ENCODE measurements at places on chromosomes 7 and 10. TPM values are rescaled to one million over a fixed set of nuclear protein-coding genes. Genes with fewer than 3 reads are reported as not detected.

The JCAD gene
- total RNA-seq, result 0.02 TPM

The PTF1A gene
- total RNA-seq, result not detected

The GIMAP7 gene
- 19.2 TPM for total RNA-seq

The CDK1 gene
- 77.5 TPM for total RNA-seq

The GTF2I gene
- 168 TPM for total RNA-seq

The ANKRD1 gene
- not detected for total RNA-seq

The IDE gene
- 44.1 TPM for total RNA-seq

The CHST15 gene
- total RNA-seq, result not detected

The VAX1 gene
- total RNA-seq, result not detected

The NCAPG2 gene
- total RNA-seq, result 85.0 TPM

The FRAT1 gene
- 3.1 TPM for total RNA-seq

The OPTN gene
- 44.0 TPM for total RNA-seq

The MYOZ1 gene
- not detected for total RNA-seq

The GAD2 gene
- total RNA-seq, result not detected

The KLLN gene
- 1.0 TPM for total RNA-seq

The FAM25G gene
- not detected for total RNA-seq

The TMEM176B gene
- total RNA-seq, result not detected

The TRPV6 gene
- total RNA-seq, result not detected

The CDHR3 gene
- total RNA-seq, result 0.44 TPM

The SH2D4B gene
- total RNA-seq, result 0.21 TPM

The UNCX gene
- total RNA-seq, result not detected

The ENKUR gene
- 0.15 TPM for total RNA-seq

The TOMM7 gene
- total RNA-seq, result 259 TPM

The STEAP4 gene
- not detected for total RNA-seq

The ZNF365 gene
- total RNA-seq, result 0.29 TPM

The PHKG1 gene
- 1.3 TPM for total RNA-seq

The SLC26A5 gene
- not detected for total RNA-seq

The CFAP58 gene
- total RNA-seq, result 0.21 TPM

The SPDYE6 gene
- total RNA-seq, result not detected

The MLXIPL gene
- not detected for total RNA-seq

The GPR15LG gene
- not detected for total RNA-seq

The NAT16 gene
- not detected for total RNA-seq

Data from activated CD8-positive, alpha-beta memory T cell treated with anti-CD3 and anti-CD28 coated beads for 36 hours (primary cell).